CD4-positive, alpha-beta T cell (primary cell): ENCODE measurements at places on chromosomes 11 and 22. TPM values are rescaled to one million over a fixed set of nuclear protein-coding genes. Genes with fewer than 3 reads are reported as not detected.

OSM gene
- 16.7 TPM for total RNA-seq

KCNA4 gene
- total RNA-seq, result not detected

CCDC188 gene
- total RNA-seq, result not detected

CNTN5 gene
- total RNA-seq, result not detected

NXPE2 gene
- not detected for total RNA-seq

CYP2D6 gene
- 7.5 TPM for total RNA-seq

F2 gene
- total RNA-seq, result not detected

PNPLA5 gene
- total RNA-seq, result not detected

MYOD1 gene
- not detected for total RNA-seq

TYMP gene
- total RNA-seq, result 10.0 TPM

UBQLNL gene
- 0.50 TPM for total RNA-seq

PARVG gene
- 146 TPM for total RNA-seq

MS4A2 gene
- not detected for total RNA-seq

LRP4 gene
- total RNA-seq, result not detected
